ENCODE measurements at places on chromosomes 2 and 18. TPM values are rescaled to one million over a fixed set of nuclear protein-coding genes. Genes with fewer than 3 reads are reported as not detected.

REEP1 gene
- 5.9 TPM for total RNA-seq

SPATA3 gene
- not detected for total RNA-seq

CCDC85A gene
- total RNA-seq = 0.10 TPM

CD8B2 gene
- total RNA-seq = not detected

PRKAG3 gene
- total RNA-seq = not detected

HAAO gene
- total RNA-seq = not detected

SPDYA gene
- 1.2 TPM for total RNA-seq

LOXHD1 gene
- not detected for total RNA-seq

- peaks cover 11% of the 10 kb centered on the region for H3K4me1 ChIP-seq
- H3K27ac ChIP-seq = no peak overlapping the region
- no peak overlapping the region for H3K4me3 ChIP-seq
- no peaks in the 10 kb centered on the region for H3K36me3 ChIP-seq
- no peak for DNase-seq
These were observed 62.0 kb downstream of the CIB4 start for GRCh38 chr2:26579025-26579722.

GRCh38 chr2:13021470-13021957 lies 304.8 kb downstream of the TRIB2 start:
- no peak overlapping the region for H3K4me3 ChIP-seq
- no peaks in the 10 kb centered on the region for H3K36me3 ChIP-seq
- no peaks in the 10 kb centered on the region for H3K27me3 ChIP-seq
- H3K4me1 ChIP-seq = no peaks in the 10 kb centered on the region
- H3K27ac ChIP-seq = no peak overlapping the region
- DNase-seq = no peak

GRCh38 chr2:70709275-70710037 lies 58.5 kb downstream of the ADD2 start:
- H3K4me1 ChIP-seq = no peaks in the 10 kb centered on the region
- H3K36me3 ChIP-seq = no peaks in the 10 kb centered on the region

- H3K4me3 ChIP-seq = peak within 1 kb of the TSS; percentile 82
- no peaks in the 10 kb centered on the region for H3K36me3 ChIP-seq
- peaks cover 15% of the 10 kb centered on the region for H3K4me1 ChIP-seq
- DNase-seq = no peak
- H3K27ac ChIP-seq = peak within 1 kb of the TSS; percentile 45
- no peaks in the 10 kb centered on the region for H3K27me3 ChIP-seq
These were observed at the start of gene GPR155 for GRCh38 chr2:174486563-174487107. Gene GPR155 (minus strand): TSS chr2:174487029. CDS start chr2:174481956, 5,073 bp downstream.

DNA sequence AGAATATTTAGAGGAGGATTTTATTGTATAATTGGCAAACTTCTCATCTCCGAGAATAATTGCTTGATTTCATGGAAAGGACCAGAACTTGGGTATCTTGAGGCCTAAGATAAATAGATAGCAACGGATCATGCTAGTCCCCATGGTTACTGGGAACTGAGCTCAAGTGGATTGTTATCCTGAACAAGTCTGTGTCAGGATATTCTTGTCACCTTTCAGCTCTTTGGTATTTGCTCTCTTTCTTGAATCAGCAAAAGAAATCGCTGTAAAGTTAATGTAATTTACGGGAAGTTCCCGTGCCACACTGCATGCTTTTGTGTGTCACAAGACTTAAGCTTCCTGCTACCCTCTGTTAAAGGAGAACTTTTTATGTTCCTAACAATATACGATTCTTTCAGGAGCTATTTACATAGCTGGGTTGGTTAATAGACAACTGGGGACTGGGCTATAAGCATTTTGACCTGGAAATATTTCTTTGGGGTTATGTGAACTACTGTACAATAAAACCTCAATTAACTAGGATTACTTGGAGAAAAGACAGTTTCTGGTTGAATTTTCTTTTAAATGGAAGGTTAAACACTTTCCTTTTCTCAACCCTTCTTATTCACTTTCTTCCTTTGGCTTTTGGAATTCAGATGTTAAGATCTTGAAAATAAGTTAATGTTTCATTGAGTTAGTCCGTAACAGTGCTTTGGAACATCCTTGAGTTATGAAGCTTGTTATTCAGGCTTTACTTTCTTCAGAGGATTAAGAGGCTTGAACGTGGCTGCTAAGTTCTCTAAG lies 151.2 kb downstream of the FMNL2 start:
- no peaks in the 10 kb centered on the region for H3K4me1 ChIP-seq
- H3K27ac ChIP-seq = no peak overlapping the region
- no peak for DNase-seq
- H3K36me3 ChIP-seq = no peaks in the 10 kb centered on the region
- no peaks in the 10 kb centered on the region for H3K27me3 ChIP-seq

GRCh38 chr18:72830109-72830508 lies 37.7 kb downstream of the NETO1 start:
- no peaks in the 10 kb centered on the region for H3K27me3 ChIP-seq
- no peaks in the 10 kb centered on the region for H3K4me1 ChIP-seq
- no peak overlapping the region for H3K27ac ChIP-seq
- no peak for DNase-seq

GRCh38 chr2:216636551-216637450 lies 3.6 kb downstream of the IGFBP2 start:
- H3K36me3 ChIP-seq = 0 out of 2 replicates have a peak, but pooled peaks cover 2% of the 10 kb centered on the region
- peak overlapping the region; percentile 28 for H3K27ac ChIP-seq
- H3K4me3 ChIP-seq = peak overlapping the region; percentile 42
- peak; percentile 64 for DNase-seq
- peaks cover 50% of the 10 kb centered on the region for H3K4me1 ChIP-seq

GRCh38 chr18:9146224-9146623 lies 9.6 kb downstream of the ANKRD12 start:
- DNase-seq = no peak
- H3K36me3 ChIP-seq = no peaks in the 10 kb centered on the region
- H3K4me1 ChIP-seq = peaks cover 5% of the 10 kb centered on the region
- no peaks in the 10 kb centered on the region for H3K27me3 ChIP-seq

DNA sequence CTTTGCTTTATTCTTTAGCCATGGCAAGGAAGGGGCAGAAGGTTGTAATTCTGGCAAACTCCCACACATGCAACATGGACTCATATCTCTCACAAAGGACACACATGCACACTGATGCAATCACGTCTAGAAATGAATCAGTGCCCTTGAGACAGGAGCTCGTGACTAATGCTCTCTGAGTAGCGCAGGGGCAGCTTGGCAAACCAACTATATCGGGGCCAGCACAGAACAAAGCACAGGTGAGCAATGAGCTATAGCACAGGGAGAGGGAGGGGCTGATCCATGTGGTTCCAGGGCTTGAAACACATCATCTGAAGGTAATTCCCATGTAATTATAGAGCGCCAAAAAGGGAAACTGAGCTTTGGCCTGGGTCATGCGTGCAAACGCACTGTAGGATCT lies 165.2 kb upstream of the KLF7 start:
- no peaks in the 10 kb centered on the region for H3K27me3 ChIP-seq
- H3K36me3 ChIP-seq = no peaks in the 10 kb centered on the region
- H3K4me3 ChIP-seq = no peak overlapping the region

GRCh38 chr18:23825978-23826405 lies 136.7 kb downstream of the LAMA3 start:
- peaks cover 2% of the 10 kb centered on the region for H3K4me1 ChIP-seq
- no peak for DNase-seq
- no peak overlapping the region for H3K4me3 ChIP-seq
- H3K27ac ChIP-seq = no peak overlapping the region

- H3K4me1 ChIP-seq = no peaks in the 10 kb centered on the region
- H3K27ac ChIP-seq = no peak overlapping the region
- H3K4me3 ChIP-seq = no peak overlapping the region
- H3K27me3 ChIP-seq = no peaks in the 10 kb centered on the region
- DNase-seq = no peak
These were observed 308.1 kb downstream of the TMX3 start for GRCh38 chr18:68406761-68407160.

DNA sequence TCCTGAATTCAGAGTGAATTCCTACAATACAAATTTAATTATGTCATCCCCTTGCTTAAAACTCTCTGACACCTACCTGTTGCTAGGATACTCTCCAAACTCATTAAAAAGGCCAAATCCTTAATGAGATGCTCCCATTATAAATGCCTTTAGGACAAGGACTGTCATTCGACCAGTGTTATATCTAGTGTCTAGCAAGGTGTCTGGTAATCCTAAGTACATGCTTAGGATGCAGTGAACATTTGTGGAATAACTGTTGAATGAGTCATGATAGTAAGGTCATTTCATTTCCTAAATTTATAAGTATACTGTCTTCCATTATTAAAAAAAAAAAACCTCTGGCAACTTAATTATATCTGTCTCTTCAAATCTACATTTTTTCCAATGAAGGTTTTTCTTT lies 588.9 kb upstream of the NRXN1 start:
- no peaks in the 10 kb centered on the region for H3K27me3 ChIP-seq
- peaks cover 3% of the 10 kb centered on the region for H3K4me1 ChIP-seq
- no peak overlapping the region for H3K4me3 ChIP-seq

DNA sequence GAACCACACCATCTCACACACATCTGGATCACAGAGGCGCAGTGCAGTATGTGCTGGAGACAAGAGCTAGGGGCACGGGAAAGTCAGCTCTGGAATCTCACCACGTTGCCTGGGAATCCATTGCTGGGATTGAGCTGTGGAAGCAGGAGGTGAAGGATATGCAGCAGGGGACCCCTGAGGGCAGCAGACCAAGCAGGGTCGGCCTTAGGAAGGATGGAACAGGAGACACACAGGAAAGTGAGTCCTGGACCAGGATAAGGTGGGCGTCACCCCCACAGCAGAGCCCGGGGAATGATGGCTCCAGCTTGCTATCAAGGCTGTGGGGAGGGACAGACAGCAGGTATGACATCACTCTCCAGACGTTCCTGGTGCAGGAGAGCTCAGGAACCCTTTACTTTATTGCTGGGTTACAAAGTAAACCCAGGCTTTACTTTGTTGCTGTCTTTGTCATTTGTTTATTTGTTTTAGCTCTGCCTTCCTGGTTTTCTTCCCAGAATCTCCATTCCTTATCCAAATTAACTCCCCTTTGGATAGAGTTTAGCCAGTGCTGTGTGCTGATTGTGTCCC lies 329.8 kb upstream of the MYT1L start:
- H3K27ac ChIP-seq = no peak overlapping the region
- 0 out of 2 replicates have a peak, but pooled peaks cover 8% of the 10 kb centered on the region for H3K27me3 ChIP-seq
- no peak for DNase-seq
- peaks cover 8% of the 10 kb centered on the region for H3K4me1 ChIP-seq
- no peaks in the 10 kb centered on the region for H3K36me3 ChIP-seq

DNA sequence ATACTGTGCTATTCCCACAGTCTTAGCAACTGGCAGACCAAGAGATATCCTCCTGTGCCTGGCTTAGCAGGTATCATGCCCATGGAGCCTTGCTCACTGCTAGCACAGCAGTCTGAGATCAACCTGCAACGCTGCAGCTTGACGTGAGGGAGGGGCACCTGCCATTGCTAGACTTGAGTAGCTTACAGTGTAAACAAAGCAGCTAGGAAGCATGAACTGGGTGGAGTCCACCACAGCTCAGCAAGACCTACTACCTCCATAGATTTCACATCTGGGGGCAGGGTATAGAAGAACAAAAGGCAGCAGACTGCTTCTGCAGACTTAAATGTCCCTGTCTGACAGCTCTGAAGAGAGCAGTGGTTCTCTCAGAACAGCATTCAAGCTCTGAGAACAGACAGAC lies 74.8 kb downstream of the AKAIN1 start:
- no peaks in the 10 kb centered on the region for H3K27me3 ChIP-seq
- DNase-seq = no peak
- H3K36me3 ChIP-seq = no peaks in the 10 kb centered on the region
- H3K27ac ChIP-seq = no peak overlapping the region

DNA sequence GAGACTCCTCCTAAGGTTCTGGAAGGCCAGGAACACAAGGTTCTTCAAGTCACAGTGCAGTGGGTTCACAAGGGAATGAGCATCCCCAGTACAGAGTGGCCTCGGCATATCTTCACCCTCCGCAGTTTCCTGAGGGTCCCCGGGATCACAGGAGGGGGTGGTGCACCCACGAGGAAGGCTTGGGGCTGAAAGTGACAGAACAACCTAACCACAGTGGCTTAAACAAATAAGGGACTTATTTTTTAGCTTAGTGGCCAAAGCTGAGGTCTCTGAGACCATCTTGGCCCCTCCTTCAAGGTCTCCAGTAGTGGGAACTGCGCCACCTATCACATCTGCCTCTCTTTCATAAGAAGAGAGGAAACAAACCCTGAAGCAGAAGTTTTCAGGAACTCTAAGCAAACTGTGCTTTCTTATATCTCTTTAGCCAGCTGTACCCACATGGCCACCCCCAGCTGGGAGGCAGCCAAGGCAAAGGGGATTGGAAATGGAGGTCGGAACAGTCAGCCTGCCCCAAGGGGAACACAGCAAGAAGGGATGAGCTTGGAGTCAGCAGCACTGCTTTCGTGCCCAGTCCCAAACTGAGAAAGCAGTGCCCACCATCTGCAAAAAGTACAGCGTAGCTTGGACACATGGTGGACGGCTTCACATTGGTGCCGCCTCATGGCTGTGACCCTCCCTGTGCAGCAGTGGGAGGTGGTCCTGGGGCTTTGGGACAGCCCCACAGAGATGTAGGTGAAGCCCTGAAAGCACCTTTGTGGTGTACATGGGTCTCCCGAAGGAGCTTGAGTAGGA lies 260.0 kb upstream of the ID2 start:
- H3K4me3 ChIP-seq = no peak overlapping the region
- H3K36me3 ChIP-seq = no peaks in the 10 kb centered on the region
- no peaks in the 10 kb centered on the region for H3K27me3 ChIP-seq
- H3K4me1 ChIP-seq = no peaks in the 10 kb centered on the region

DNA sequence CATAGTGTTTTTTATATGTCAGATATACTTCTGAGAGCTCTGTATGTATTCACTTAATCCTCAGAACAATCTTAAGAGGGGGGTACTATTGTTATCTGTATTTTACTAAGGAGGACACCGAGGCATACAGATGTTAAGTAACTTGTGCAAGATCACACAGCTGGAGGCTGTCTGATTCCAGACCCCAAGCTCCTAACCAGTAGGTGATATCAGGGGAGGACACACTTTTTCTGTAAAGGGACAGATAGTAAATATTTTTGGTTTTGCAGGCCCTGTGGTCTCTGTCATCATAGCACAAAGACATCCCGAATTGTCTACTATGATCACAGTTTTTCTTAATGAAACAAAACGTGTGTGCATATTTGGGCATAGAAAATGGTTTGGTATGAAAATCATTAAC lies 143.7 kb downstream of the LAMA3 start:
- DNase-seq = no peak
- H3K36me3 ChIP-seq = no peaks in the 10 kb centered on the region
- H3K27me3 ChIP-seq = no peaks in the 10 kb centered on the region

- H3K36me3 ChIP-seq = no peaks in the 10 kb centered on the region
- no peaks in the 10 kb centered on the region for H3K27me3 ChIP-seq
- H3K4me1 ChIP-seq = no peaks in the 10 kb centered on the region
- H3K4me3 ChIP-seq = no peak overlapping the region
- DNase-seq = no peak
These were observed 25.6 kb downstream of the ARHGAP28 start for GRCh38 chr18:6755107-6755506.

- H3K27ac ChIP-seq = peak overlapping the region; percentile 64
- peak; percentile 93 for DNase-seq
- peak overlapping the region; percentile 32 for H3K4me3 ChIP-seq
- no peaks in the 10 kb centered on the region for H3K27me3 ChIP-seq
- peaks cover 20% of the 10 kb centered on the region for H3K4me1 ChIP-seq
- H3K36me3 ChIP-seq = no peaks in the 10 kb centered on the region
These were observed 43.9 kb upstream of the RAPH1 start for GRCh38 chr2:203578759-203579643.

GRCh38 chr2:96895032-96895745 lies 25.3 kb upstream of the SEMA4C start:
- peaks cover 13% of the 10 kb centered on the region for H3K4me1 ChIP-seq
- no peaks in the 10 kb centered on the region for H3K36me3 ChIP-seq
- no peak overlapping the region for H3K4me3 ChIP-seq
